EH (cell line): ENCODE measurements at places on chromosomes 3 and 15.

DNA sequence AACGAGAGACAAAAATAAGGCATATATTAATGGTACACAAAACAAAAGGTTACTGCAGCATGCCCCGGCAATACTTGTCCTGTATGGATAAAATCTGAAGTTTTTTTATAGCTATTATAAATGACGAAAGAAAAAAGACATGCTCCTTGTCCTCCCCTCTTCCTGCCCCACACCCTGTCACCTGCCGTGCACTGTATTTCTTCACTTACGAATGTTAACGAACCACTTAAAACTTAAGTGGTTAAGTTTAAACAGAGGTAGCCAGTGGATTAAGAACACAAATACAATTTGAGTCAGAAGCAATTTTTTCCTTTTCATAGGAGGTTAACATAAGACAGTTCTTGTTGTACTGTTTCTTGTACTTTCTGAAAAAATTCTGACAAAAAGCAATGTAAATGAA is 799.1 kb upstream of the NECTIN3 start:
- no peak for DNase-seq

- no peak for DNase-seq
Observed at GRCh38 chr3:186164696-186165095, 55.8 kb upstream of the ETV5 start.

DNA sequence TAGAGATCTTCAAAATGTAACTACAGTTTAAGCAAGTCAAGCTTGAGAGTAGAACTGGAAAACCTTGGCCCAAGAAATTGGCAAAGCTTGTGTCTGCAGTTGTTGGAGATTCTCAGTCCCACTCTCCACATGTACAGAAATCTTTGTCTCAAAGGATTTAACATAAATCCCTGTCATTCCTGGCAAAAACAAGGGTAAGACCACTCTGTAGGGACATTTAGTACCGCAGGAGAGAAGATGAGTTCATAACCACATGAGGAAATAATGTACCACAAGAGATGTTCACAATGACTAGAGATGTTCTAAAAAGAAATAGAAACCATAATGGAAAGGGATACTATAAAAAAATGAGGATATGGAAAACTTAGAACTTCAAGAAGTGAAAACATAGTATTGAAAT is 73.7 kb downstream of the RAB7A start:
- DNase-seq = no peak

DNA sequence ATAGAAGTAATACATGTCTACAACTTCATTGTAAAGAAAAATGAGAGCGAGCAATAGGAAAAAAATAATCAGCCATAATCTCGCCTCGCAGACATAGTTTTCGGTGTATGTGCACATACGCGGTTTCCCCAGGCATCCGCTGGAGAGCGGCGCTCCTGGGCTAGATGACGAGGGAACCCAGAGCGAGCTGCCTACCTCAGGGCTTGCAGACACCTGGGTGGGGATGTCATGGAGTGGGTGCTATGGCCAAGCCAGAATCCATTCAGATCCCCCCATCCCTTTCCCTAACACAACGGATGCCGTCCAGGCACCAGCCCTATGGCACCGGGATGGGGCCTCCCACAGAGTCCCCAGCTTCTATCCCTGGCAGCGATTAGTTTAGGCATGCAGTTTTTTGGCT is 4.5 kb upstream of the CFAP100 start:
- no peak for DNase-seq

DNA sequence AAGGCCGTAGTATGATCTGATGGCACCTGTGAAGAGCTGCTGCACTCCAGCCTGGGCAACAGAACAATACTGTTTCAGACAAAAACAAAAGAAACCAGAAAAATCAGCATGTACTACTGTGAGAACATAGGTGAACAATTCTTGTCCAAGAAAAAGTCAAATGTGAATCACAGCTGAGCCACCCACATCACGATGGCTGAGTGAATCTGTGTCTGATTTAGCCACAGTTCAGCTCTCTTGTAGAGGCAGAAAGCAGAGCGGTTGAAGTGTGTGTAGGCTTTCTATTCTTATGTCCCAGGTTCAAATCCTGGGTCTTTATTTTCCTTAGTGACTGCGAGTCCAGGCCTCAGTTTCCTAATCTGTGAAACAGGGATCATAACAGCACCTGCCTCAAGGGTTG is 4.4 kb upstream of the FURIN start:
- DNase-seq = no peak

DNA sequence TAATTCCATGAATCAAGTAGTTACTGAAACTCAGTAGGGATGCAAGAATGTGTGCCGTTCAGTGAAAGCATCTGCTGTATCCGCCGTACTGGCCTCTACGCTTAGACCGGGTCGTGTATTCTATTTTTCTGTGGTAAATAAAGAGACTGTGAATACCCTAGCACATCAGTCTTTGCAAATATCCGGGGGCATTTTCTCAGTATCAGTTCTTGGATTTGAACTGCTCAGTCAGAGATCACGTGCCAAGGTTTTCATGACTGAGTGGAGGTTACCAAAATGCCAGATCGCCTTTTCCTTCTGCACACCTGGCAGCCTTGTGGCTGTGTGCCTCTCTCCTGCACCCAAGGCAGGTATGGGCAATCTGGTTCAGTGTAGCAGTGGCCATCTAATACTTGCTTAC is 377.0 kb downstream of the OCA2 start:
- no peak for DNase-seq

GRCh38 chr15:57015897-57016296 is 97.5 kb downstream of the TCF12 start:
- no peak for DNase-seq

- DNase-seq = no peak
Observed at GRCh38 chr3:179896507-179896906, 140.2 kb downstream of the PEX5L start.
